Activated naive CD8-positive, alpha-beta T cell treated with anti-CD3 and anti-CD28 coated beads, Interleukin-2, amount 10 ng/mL, durations not matched to agents 7 days and 5 days (primary cell): ENCODE measurements at places on chromosomes 7 and 10.
A peak's percentile ranks its signal among the peaks of the same experiment; 100 is the strongest.

- DNase-seq: no peak
These were observed 13.9 kb downstream of the NAPEPLD start for GRCh38 chr7:103134836-103135554.

GRCh38 chr10:125104559-125104958 is 55.8 kb downstream of the CTBP2 start:
- DNase-seq: no peak

DNA sequence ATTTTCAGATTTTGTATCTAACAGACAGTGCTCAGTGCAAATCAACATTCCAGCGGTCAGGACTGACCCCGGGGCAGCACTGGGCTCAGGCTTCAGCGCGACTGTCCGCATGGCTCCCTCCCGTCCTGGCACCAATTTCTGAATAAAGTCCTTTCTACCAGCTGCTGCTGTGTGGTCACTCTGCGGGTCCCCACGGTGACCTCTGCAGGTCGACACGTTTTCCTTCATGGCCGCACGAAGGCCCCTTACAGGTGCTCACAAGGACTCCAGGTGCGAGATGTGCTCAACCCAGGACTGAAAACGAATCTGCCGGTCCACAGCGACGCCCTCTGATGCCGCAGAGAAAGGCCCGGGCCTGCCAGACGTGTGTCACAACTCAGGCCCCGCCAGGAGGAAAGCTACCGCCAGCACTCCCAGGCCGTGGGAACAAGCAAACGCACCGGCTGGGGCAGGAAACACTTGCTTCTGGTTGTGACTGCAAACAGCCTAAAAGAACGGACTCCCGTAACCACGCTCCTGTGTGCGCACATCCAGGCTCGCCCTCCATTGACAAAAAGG is 3.7 kb upstream of the UTF1 start:
- peak; percentile 56 for DNase-seq

- DNase-seq: no peak
These were observed 82.1 kb downstream of the GFRA1 start for GRCh38 chr10:116190883-116191282.

DNA sequence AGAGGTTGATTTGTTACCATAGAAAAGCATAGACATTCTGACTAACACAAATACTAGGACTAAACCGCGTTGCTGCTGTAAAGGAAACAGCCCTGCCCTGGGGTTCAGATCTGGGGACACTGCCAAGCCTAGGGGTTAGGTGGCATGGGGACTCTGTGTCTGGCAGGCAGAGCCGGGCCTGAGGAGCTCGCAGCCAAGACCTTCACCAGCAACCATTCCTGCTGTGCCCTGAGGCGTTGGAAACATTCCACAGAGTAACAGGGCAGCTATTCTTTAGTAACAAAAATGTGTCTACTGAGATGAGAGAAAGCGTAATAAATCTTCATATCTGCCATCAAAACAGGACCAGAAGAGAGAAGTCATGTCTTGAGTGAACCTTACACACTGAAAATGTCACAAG is 280.5 kb downstream of the POM121L12 start:
- DNase-seq: no peak

GRCh38 chr7:154373956-154374355 is 321.8 kb downstream of the DPP6 start:
- no peak for DNase-seq

DNA sequence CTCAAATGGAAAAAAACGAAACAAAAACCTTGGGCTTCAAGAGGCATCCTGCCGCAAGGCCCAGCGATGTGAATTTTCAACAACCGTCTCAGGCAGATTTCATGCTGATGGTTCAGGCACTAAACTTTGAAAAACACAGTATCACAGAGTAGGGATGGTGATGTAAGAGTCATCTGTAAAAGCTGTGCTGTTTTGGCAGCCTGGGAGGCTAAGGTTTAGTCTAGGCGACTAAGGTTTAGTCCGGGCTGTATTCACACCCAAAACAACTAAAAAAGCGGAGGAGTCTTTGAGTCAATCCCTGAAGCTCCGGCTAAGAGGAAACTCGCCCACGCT is 420 bp upstream of the MINPP1 start:
- DNase-seq: peak; percentile 23

GRCh38 chr7:138895679-138896078 is 85.5 kb downstream of the KIAA1549 start:
- no peak for DNase-seq

GRCh38 chr10:13945390-13946208 is 358.8 kb downstream of the PRPF18 start:
- DNase-seq: no peak

- no peak for DNase-seq
These were observed 19.9 kb upstream of the LMOD2 start for GRCh38 chr7:123635551-123636359.

- no peak for DNase-seq
These were observed 130.1 kb upstream of the VWC2 start for GRCh38 chr7:49643321-49643720.

DNA sequence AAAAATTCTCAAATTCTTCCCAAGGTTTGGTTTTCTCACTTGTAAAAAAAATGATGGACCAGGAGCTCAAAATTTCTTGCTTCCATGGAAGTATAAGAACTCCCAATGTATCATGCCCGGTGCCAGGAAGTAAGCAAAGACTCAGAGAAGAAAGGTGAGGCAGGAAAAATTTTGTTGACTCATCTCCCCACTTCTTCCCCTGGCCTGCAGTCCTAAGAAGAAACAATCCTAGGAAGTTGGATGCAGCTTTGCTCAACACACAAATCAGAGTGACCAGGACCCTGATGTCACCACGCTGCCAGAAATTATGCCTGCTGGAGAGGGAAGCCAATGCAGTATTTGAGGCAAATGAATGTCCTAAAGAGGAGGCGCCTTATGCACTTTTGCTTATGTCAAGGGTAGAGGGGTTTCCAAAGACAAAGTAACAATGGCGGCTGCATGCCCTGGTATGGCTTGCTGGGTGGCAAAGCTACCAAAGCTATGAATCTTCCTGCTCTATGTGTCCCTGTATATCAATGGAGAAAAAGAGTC is 163.6 kb downstream of the NEURL1 start:
- no peak for DNase-seq

- peak; percentile 37 for DNase-seq
These were observed 1.8 kb upstream of the ZNF503 start for GRCh38 chr10:75403144-75403938.

- no peak for DNase-seq
These were observed 146.3 kb downstream of the GPR85 start for GRCh38 chr7:112940314-112940732.

DNA sequence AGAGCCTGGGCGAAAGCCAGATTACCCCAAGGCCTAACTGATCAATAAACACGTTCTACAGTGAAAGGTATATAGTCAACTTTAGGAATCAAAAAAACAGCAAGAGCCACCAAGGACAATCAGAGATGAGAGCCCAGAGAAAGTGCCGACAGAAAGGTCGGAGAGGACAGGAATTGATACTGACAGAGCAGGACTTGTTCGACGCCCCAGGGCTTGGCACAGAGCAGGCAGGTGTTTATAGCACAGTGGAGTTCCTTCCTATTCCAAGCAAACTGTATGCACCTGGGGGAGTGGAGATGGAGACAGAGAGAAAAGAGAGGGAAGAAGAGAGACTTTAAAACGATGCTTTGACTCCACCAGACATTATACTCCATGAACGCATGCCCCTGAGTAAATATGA is 39.5 kb downstream of the PPP1R3C start:
- no peak for DNase-seq

- DNase-seq: no peak
These were observed 421.8 kb downstream of the ARL4A start for GRCh38 chr7:13109201-13109600.

- DNase-seq: no peak
These were observed 43.3 kb upstream of the HBP1 start for GRCh38 chr7:107125475-107125874.

- no peak for DNase-seq
These were observed 1.6 kb downstream of the KIAA1217 start for GRCh38 chr10:24210501-24210900.

DNA sequence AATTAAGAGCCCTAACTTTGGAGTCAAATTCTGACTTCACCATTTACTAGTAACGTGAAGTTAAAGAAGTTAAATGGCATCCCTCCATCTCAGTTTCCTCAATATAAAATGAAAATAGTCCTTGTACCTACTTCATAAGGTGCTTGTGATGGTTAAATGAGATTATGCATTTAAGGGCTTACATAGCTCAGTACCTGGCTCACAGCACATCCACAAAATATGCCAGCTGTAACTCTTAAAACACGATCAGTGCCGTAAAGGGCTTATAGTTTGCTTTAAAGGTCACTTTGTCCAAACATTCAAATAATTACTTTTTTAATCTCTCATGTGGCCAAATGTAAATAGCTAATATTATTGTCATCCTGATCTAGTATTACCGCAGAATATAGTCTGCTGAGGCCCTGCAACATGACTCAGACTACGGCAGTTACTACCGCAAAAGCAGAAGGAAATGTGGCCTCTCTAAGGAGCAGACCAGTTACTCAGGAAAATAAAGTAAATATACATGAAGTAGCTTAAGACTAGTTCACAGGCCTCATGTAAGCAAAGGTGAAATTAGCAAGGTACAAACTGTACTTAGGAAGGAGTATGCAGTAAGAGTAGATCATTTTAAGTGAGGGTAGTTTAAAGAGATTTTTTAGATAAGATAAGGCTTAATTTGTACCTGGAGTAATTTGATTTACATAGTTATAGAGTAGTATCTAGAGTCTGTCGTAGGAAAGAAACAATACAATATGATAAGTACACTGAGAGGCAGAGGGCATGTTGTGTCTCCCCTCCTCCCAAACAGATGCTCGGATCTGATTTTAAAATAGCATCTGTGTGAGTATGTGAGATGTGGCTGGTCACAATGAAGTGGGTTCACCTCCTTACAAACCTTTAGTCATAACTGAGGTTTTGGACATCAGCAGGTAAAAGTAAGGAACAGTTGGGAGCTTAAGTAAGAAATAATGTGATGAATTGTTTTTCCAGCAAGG is 13.1 kb downstream of the CASP2 start:
- no peak for DNase-seq

DNA sequence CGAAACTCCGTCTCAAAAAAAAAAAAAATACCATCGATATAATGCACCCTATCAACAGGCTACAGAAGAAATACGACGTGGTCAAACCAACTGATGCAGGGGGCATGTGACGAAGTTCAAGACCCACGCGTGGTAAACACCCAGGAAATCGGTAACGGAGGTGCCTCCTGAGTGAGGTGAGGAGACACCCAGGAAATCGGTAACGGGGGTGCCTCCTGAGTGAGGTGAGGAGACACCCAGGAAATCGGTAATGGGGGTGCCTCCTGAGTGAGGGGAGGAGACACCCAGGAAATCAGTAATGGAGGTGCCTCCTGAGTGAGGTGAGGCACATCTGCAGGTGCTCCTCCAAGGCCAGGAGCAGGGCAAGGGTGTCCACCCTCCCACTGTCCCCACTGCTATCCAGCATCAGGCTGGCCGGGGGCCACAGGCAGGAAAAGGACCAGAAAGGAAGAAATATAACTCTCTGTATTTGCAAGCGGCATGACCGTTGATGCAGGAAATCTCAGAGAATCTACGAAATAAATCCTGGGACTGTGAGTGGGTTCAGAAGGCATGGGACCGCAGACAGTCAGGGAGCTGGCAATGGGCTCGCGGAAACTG is 10.7 kb upstream of the GPR146 start:
- no peak for DNase-seq

- DNase-seq: no peak
These were observed 479.8 kb downstream of the PTPRN2 start for GRCh38 chr7:158107806-158108205.

DNA sequence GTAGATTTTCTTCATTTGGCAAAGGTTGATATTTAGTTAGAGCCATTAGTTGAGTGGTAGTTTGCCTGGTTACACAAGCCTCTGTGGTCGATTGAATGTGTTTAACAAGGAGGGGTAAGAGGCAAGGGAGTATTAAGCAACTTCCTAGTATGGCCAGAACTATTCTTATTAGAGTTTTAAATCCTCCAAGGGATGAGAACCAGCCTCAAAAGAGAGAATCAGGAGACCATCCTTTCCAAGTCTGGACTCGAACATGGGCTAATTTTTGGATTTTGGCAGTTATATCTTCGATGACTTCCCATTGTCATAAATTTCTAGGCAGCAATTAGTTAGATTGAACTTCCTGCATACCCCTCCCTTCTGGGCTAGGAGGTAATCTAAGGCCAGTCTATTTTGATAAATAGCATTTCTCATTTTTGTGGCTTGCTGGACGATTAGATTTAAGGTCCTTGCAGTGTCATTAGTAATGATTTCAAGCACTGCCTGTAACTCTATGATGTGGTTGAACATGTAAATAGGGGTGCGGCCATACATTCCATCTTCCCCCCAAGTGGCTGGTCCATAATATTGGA is 219.5 kb upstream of the KCND2 start:
- DNase-seq: no peak

DNA sequence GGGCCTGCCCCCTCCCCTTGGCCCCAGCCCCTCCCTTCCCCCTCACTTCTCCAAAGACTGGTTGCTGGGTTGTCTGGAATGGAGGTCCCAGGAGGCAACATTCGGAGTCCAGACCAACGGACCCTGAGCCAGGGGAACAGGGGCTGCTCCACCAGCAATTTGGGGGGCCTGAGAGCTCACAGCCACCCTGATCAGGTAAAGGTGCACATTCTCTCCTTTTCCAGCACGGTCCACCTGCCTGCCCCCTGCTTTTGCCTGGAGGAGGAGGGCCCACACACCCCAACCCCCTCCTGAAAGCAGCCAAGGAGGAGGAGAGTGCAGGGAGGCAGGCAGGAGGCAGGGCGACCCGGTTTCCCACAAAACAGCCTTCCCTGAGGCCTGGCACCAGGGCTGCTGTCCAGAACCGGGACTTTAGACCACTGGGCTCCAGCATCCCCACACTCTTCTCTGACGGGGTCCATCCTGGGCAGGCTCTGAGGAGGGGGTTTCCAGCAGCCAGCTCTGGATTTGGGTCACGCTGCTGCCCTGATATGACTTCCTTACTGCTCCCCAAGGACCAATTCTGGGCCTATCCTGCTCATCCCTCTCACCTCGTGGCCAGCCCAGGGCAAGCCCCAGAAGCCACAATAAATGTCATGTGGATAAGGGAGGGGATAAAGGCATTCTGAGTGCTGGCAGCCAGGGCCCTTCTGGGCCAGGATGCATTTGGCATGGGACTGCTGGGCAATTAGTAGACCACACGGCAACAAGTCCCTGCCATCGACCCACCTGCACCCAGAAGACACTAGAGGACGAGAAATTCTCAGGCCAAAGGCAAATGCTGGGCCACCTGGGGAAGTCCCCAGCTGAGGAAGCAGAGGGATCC is 1.1 kb upstream of the CAMK2B start:
- no peak for DNase-seq
